ENCODE measurements at places on chromosomes 2 and 18. TPM values are rescaled to one million over a fixed set of nuclear protein-coding genes. Genes with fewer than 3 reads are reported as not detected.
A peak's percentile ranks its signal among the peaks of the same experiment; 100 is the strongest.

GRCh38 chr2:67666386-67667053 lies 269.4 kb downstream of the ETAA1 start:
- H3K27me3 ChIP-seq, result no peaks in the 10 kb centered on the region
- H3K4me1 ChIP-seq, result no peaks in the 10 kb centered on the region
- H3K4me3 ChIP-seq, result no peak overlapping the region

- no peak for DNase-seq
- H3K4me1 ChIP-seq, result peaks cover 14% of the 10 kb centered on the region
- peaks cover 47% of the 10 kb centered on the region for H3K36me3 ChIP-seq
- no peaks in the 10 kb centered on the region for H3K27me3 ChIP-seq
- H3K27ac ChIP-seq, result peak overlapping the region; percentile 20
Measured at GRCh38 chr2:30233271-30234009, 2.1 kb downstream of the LBH start.

DNA sequence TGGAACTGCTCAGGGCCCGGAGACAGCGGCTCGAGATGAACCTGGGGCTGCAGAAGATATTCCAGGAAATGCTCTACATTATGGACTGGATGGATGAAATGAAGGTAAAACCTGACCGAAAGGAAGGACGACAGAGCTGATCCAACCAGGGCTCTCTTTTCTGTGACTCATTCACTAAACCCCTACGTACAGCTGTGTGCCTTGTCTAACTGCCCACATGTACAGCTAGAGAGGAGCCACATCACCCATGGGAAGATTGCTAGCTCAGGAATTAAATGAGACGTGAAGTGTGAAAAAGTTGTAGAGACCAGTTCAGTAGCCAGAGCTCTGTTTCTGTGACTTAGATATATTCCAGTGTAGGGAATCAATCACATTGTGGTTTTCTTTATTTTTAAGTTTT lies 97.3 kb upstream of the EML6 start:
- no peak for DNase-seq
- H3K4me3 ChIP-seq, result no peak overlapping the region
- H3K36me3 ChIP-seq, result peaks cover 86% of the 10 kb centered on the region

DNA sequence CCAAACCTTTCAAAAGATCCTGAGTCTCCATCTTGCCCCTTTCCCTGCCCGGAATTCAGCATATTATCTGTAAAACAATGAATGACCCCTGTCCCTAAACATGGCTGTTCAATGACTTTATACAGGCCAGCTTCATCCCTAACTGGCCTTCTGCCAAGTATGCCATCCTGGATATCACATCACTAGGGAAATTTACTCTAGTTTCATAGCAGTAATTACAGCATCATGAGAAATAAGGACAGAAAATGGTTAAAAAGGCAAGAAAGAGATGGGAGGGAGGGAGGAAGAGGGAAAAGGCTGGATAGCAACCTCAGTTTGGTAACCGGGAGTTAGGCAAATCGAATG lies 4.4 kb downstream of the MBOAT2 start:
- DNase-seq, result no peak
- no peak overlapping the region for H3K4me3 ChIP-seq
- H3K27me3 ChIP-seq, result no peaks in the 10 kb centered on the region
- no peak overlapping the region for H3K27ac ChIP-seq

DNA sequence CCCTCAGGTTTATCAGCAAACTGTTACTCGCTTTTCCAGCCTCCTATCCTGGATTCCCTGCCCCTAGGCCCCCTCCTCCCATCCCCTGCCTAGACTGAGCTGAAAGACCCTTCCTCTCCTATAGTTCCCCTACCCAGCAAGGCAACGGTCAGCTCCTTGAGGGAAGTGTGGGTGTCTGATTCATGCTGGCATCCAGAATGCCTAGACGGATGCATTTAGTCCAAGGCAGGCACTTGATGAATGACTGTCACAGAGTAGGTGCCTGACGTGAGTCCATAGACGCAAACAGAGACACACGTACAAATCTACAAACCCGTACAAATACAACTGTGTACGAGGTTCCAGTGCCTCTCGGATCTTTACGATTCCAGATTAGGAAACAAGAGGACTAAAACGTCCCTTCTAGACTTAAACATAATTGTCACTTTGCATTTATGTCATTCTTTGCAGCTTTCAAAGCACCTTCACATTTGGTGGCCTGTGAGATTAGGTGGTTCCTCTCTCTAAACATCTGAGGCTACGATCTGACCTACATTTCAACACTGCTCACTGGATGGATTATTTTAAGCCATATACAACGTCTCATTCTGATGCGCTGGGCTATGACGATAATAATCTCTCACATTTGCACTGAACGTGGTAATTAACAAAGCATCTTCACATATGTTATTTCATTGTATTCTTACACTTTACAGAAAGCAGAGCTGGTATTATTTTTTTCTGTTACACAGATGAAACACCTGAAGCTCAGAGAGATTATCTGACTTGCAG lies 36.7 kb downstream of the DNMT3A start:
- DNase-seq, result no peak
- H3K4me3 ChIP-seq, result no peak overlapping the region
- H3K27me3 ChIP-seq, result no peaks in the 10 kb centered on the region
- peak overlapping the region; percentile 58 for H3K27ac ChIP-seq

GRCh38 chr2:204550751-204551511 lies 5.7 kb downstream of the PARD3B start:
- no peaks in the 10 kb centered on the region for H3K36me3 ChIP-seq
- no peak overlapping the region for H3K27ac ChIP-seq
- H3K4me3 ChIP-seq, result no peak overlapping the region
- no peak for DNase-seq
- H3K4me1 ChIP-seq, result peaks cover 7% of the 10 kb centered on the region

DNA sequence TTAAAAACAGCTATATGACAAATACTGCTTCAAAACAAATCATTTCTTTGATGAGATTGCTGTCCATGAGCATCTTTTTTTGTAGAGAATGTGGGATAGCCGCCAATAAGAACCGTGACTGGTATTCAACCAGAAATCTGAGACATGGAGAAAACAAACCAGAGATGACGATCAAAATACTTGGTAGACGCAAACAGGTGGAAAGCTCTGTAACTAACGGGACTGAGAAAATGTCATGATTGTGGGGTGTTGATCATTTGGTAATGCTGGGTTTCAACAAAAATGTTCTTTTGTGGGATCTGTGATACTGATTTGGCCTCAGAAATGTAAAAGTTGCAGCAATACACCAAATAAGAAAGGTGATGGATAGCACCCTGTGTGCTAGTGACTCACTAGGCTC lies 364.8 kb downstream of the NYAP2 start:
- H3K4me3 ChIP-seq, result no peak overlapping the region
- H3K4me1 ChIP-seq, result peaks cover 22% of the 10 kb centered on the region
- DNase-seq, result no peak
- H3K36me3 ChIP-seq, result no peaks in the 10 kb centered on the region
- H3K27me3 ChIP-seq, result no peaks in the 10 kb centered on the region

GRCh38 chr2:108621687-108622681 lies 87.7 kb downstream of the LIMS1 start:
- no peak overlapping the region for H3K4me3 ChIP-seq
- no peak for DNase-seq
- peaks cover 50% of the 10 kb centered on the region for H3K4me1 ChIP-seq
- no peaks in the 10 kb centered on the region for H3K27me3 ChIP-seq
- no peak overlapping the region for H3K27ac ChIP-seq

DNA sequence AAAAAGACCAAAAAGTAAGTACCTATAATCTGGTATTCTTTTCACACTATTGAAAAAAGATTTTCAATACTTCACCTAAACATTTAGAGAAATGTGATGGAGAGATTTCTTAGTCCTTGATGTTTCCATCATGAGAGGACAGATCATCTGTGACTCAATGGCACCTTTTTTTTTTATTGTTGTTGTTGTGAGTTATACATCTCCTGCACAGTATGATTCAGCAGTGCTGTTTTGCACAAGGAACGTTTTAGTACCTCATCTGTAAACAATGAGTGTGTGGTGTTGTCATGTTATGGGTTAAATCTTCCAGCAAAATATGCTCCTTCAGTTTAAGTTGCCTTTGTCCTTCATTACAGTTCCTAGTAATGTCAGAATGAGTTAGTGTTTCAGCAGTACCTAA lies 2.2 kb downstream of the KIAA1328 start:
- DNase-seq, result no peak
- H3K27me3 ChIP-seq, result no peaks in the 10 kb centered on the region

DNA sequence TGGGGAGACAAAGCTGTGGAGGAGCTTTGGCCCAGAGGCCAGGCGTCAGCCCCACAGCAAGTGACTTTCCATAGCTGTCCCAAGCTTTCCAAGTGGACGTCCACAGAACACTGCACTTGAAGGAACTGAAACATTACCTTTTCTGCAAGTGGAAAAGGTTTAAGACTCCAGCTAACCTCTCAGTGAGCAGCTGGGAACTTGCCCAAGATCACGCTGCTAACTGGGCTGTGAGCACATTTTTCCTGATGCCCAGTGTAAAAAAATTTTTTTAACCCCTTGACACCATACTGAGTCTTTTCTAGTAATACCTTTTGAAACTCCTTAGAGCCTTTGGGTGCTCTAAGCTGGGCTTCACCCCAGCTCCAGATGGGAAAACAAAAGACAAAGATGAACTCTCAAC lies 256.7 kb downstream of the HAUS1 start:
- H3K36me3 ChIP-seq, result no peaks in the 10 kb centered on the region
- no peaks in the 10 kb centered on the region for H3K27me3 ChIP-seq

DNA sequence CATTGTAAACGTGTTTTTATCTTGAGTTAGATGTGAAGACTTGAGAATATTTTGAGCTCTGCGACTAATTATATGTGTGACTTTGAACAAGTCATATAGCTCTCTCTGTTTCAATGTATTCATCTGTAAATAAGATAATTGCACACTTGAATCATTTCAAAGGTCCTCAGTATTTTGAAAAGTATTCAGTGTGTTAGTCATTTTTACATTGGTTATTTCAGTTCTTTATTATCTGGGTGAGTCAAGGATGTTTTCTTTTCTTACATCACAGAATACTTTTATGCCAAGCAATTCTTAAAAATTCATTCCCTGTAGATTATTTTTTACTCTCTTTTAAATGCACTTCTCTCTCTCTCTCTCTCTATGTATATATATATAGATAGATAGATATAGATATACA lies 1098.0 kb upstream of the ZEB2 start:
- H3K27ac ChIP-seq, result no peak overlapping the region
- H3K4me3 ChIP-seq, result no peak overlapping the region

DNA sequence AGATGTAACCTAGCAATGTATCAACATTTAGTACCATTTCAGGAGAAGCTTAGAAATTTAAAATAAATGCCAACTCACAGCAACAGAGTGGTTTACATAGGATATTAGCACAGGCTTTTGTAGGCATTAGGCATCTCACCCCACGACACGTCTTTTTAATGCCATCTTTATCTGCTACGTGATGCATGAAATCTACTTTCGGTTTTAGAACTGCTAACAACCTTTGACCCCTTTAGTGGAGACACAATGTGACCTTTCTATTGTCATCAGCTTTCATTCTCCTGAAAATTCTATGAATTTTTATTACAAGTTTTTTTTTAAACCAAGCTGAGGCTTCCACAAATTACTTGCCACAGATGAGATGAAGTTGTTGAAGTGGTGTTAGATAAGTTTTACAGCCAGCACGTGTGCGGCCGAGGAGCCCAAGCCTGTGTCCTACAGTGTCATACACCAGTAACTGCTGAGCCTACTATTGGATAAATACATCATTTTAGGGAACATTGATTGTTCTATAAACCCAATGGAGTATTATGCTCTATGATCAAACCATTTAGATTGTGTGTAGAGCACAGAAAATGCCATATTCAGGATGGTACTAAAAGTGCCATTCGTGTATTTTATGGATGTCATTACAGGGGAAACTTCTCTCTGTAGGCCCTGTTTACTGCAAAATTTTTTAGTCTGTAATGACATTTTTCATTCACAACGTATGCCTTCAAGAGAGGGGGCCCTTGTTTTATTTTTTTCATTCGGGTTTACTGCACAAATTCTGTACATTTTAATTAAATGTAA lies 151.6 kb downstream of the PTGR3 start:
- no peaks in the 10 kb centered on the region for H3K4me1 ChIP-seq
- H3K4me3 ChIP-seq, result no peak overlapping the region
- DNase-seq, result no peak
- no peaks in the 10 kb centered on the region for H3K36me3 ChIP-seq

DNA sequence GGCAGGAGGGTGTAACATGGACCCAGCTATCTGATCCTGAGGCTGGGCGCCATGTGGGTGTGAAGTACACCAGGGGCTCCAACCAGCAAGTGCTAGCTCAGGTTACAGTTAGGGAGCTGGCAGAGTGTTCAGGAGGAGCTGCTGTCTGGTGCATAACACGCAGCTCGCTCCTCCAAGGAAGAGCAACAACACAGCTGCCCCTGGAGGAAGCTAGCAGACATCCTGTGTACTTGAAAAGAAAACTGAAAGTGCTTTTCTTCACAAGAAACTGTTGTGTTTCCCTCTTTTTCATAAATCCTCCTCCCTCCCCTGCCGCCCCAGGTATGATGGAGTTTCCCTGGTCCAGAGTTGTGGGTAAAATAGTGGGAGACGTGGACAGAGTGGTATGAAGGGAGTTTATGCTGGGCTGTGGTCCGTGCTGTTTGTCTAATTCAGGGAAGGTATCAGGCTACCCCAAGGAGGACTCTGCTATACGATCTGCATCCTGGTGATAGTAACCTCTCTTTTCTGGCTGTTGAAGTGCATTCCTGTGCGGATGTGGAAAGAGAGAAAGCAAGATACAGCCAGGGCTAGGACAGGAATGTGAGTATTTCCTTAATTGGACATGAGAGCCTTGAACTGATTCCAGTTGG lies 6.1 kb upstream of the LBH start:
- no peaks in the 10 kb centered on the region for H3K27me3 ChIP-seq
- peak; percentile 70 for DNase-seq
- H3K4me3 ChIP-seq, result peak overlapping the region; percentile 17
- H3K4me1 ChIP-seq, result peaks cover 21% of the 10 kb centered on the region

DNA sequence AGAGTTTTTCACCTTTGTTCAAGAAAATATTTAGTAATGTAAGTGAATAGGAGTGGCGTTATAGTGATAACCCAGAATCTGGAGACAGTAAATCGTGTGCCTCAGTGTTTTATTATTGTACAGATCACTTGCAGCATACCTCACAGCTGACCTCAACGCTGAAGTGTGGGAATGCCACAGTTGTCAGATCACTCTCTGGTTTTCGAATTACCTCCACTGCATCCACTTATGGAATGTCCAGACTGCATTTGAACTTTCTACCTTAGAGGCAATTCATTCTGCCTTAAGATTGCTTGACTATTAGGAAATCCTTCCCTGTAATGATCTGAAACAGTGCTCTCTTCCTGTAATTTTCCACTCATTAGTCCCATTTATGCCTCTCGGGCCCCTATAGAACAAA lies 164.5 kb upstream of the ALPP start:
- no peaks in the 10 kb centered on the region for H3K27me3 ChIP-seq
- H3K4me3 ChIP-seq, result no peak overlapping the region
- H3K4me1 ChIP-seq, result no peaks in the 10 kb centered on the region
- no peak for DNase-seq
- H3K27ac ChIP-seq, result no peak overlapping the region

Gene LBH
- total RNA-seq, result 140 TPM

Gene HTR2B
- total RNA-seq, result not detected

Gene PTPRN
- total RNA-seq, result not detected

Gene LYG2
- total RNA-seq, result not detected

Gene GPBAR1
- total RNA-seq, result 0.30 TPM

Gene NEU4
- 38.5 TPM for total RNA-seq

Gene ZSWIM2
- not detected for total RNA-seq

Gene RGPD4
- total RNA-seq, result not detected
